Cardiac muscle cell (in vitro differentiated cells and primary cell): ENCODE measurements at places on chromosomes 5 and 9.

DNA sequence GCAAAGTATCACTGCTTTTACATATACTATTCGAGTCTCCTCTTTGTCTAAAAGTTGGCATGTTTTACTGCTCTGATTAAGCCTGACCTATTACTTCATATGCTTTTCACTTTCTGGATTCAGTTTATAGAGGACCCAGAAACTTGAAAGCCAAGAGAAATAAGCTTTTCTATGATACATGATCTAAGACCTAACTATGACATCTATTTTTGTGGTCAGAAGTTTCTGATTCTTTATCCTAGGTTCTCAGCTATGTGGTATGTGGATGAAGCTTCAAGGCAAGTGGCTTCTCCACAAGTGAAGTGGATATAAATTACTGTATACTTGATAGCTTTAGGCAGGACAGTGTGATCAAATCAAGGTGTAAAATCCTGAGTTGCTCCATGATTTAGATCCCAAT lies 6.3 kb downstream of the EDIL3 start:
- peak; percentile 72 for DNase-seq

GRCh38 chr5:22598796-22599195 lies 254.3 kb downstream of the CDH12 start:
- DNase-seq: no peak

GRCh38 chr5:523441-524222 lies 617 bp downstream of the SLC9A3 start:
- no peak for DNase-seq

- DNase-seq: no peak
Observed at GRCh38 chr5:122954719-122955118, 81.8 kb downstream of the PPIC start.

- DNase-seq: no peak
Observed at GRCh38 chr5:82640916-82641315, 362.8 kb upstream of the RPS23 start.

DNA sequence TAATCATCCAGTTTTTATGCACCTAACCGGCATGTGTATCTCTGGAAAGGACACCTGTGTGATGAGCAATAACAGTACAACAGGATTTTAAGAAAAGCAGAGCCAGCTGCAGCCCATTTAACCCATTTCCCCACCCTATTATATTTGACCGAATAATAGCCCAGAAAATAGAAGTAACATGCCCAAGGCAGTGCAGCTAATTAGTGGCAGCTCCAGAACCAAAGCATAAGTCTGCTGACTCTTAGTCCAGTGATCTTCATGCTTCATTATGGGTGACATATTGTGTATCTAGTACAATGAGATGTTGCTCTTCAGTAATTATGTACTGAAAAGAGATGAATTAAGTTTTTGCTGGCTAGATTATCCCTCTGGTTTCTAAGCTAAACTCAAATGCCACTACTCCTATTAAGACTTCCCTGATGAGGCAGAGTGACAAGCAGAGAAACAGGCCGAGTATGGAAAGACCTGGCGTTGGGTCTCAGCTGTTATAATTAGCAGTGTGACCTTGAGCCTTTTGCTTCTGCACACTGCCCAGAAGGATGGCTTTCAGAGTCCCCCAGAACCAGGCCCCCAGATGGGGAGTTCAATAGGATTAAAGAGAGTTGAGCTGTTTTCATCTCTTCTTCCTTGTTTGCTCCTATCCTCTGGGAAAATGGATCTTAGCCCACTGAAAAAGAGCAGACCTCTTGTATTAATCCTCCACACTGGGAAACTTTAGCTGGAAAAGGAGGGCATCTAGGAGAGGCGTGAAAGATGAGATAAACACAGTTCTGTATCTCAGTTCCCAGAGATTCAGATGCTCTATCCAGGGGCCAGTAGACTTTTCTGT lies 10.8 kb upstream of the C1QTNF3 start:
- DNase-seq: no peak

DNA sequence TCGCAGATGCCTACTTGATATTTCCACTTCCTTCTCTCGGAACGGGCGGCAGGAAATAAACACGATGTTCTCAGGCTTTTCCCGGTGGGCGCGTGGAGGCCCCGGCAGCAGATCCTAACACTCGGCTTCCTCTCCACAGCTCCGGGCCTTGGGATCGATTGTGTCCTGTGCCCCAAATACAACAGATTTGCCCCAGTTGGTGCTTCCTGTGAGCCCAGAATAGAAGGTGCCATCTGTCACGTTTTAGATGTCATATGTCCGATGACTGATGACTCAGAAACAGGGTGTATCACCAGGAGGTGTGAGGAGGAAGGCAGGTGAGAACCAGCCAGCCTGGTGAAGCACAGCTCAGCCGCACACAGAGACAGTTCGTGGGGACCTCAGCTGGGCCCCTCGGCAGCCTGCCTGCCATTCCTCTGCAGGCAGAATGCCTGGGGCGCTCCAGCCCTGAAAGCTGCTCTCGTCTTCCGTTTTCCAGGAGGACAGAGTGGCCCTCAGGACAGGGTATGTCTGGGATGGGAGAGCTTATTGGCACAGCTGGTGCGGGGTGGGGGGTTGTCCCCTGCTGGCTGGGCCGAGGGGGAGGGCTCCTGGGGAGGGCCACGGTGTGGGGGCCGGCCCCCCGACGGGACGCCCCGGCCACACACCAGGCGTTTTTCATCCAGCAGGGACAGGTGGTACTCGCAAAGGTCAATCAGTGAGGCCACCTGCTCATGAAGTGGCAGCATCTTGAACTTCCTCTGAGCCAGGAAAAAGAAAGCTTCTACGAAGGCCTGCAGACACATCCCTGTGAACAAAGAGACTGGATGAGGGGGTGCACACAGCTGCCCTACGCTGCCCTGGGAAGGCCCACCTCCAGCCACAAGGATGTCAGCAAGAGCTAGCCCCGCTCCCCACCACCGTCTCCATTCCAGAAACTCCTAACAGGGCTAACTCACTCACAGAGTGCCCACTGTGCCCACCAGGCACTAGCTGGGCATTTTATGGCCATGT lies 171.0 kb downstream of the DAB2IP start:
- DNase-seq: no peak
